ENCODE measurements at places on chromosomes 5 and 9.
A peak's percentile ranks its signal among the peaks of the same experiment; 100 is the strongest.

GRCh38 chr5:28415791-28416443, 1377.5 kb upstream of the CDH9 start:
- DNase-seq: no peak

GRCh38 chr5:173919443-173919842, 31.3 kb downstream of the CPEB4 start:
- no peak for DNase-seq

DNA sequence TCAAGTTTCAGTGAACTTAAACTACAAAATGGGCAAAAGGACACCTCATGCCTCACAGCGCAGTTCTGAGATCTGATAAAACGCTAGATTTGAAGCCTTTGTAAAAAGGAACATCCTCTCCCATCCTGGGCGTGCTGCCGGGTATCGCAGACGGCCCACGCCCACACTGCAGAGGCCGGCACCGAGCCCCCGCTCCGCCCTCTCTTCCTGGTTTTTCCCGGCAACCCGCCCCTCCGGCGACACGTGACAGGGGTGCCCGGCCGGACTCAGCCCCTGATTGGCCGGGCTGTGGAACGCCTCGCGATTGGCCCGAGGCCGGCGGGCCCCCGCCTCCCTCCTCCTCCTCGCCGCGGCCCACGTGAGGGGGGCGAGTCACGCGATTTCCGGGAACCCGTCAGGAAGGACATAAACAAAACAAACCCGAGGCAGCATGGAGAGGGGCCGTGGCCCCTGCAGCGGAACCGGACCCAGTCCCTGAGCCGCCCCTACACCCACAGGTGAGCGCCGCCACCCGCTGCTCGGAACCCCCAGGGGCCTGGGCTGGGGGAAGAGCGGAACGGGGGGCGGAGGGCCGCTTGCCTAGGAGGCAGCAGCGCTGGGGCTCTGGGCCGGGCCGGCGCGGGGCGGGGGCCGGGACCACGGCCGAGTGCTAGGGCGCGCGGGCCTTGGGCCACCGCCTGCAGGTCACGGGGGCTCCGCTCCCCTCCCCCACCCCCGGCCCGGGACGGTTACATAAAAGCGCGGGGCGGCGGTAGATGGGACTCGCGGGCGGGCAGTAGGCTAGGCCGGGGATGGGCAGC, at the start of gene CREBRF:
TSS of gene CREBRF (plus strand) at position 370 of the 800 bp plus-strand sequence. CDS start 24,424 bp downstream, outside the sequence.
- DNase-seq: peak; percentile 92

DNA sequence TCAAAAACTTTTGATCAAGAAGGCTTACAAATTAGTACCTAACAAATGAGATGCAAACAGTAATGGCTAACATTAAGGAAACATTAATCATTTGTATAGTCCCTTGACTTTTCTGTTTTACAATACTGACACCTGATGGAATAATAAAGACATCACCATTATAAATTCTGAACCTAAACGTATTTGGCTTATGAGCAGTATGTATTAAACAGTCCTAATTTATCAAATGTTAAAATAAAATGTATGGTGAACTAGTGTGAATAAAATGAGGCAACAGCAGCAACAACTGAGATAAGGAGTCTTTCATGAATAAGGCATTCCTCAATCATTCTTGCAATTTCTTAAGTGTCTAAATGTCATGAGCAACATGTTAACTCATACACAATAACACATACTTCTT, 6.0 kb downstream of the PUM3 start:
- DNase-seq: no peak

DNA sequence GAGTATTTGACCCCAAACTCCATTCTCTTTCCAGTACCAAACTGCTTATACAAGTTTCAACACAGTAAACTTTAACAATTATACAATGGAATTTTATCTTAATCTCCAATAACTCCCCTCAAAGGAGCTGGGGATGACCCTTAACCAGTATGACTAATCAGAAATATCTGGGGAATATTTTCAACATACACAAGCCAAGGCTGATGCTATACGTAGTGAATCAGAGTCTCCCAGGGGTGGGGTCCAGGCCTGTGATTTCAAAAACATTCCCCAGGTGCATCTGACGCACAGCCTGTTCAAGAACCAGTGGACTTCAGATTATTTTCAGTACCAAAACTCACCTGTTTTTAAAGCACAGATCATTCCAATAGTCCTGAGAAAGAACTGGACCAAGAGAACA, 11.8 kb upstream of the SEMA5A start:
- no peak for DNase-seq

DNA sequence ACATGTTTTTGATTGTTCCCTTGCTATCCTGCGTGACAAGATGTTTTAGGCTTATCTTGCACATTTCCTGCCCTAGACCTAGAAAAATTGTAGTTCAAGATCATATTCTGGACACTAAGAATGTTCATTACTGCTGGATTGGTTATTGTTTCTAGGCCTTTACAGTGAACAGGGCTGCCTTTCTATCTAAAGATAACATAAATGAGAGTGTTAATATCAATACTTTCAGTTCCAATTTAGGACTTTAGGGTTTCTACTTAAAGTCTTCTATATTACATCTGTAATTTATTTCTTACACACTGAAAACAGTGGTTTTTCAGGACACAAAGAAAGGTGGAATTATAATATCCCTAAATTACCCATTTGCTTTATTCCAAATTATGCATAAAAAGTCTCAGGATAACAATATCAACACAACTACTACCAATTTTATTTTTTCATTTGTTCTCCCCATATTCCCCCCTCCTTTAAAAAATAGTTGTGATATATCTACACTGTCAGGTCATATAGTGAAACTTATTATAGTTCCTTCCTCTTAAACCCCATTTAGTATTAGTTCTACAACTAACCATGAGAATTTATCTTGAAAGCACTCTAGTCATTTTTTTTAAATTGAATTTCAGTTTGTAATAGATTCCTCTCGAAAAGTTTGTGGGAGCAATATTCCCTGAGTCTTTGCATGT, 293.9 kb upstream of the RIOK2 start:
- DNase-seq: no peak

- DNase-seq: no peak
Measured at GRCh38 chr9:99905833-99906402, 536 bp upstream of the STX17 start.

DNA sequence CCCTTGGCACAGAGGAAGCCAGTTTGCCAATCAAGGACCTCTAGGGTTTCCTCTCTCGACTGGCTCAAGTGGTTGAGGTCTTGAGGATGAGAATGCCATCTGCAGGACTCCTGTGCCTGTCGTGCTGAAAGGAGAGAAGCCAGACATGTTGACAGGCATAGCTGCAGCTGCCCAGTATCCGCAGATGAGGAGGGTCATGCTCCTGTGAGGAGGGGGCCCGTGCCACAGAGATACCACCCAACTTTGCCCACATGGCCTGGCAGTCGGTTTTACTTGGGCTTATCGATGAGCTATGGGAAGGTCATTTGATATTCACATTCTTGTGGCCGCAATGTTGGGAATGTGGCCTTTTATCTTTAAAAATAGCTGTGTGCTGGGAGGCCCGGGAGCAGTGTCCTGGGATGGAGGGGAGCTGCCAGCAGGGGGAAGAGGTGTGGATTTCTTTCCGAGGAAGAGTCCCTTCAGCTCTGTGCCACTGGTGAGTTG, 17.4 kb downstream of the FRMPD1 start:
- DNase-seq: no peak

DNA sequence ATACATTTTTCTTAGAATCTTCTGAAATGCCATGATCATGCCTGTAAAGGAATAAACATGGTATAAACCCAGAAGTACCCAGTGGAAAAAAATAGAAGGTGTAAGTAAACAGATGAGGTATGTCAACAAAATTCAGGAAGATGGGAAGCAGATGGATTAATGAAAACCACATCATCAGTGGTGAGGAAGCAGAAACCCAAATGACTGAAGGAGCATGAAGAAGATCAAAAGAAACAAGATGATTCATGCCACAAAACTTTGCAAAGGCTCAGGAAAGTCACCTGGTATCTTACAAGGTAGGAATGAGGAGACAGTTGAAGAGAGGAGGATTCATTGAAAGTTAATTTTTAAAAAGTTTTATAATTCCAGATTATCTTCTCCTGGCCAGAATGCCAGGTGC, 132.8 kb upstream of the PAPPA start:
- DNase-seq: no peak

DNA sequence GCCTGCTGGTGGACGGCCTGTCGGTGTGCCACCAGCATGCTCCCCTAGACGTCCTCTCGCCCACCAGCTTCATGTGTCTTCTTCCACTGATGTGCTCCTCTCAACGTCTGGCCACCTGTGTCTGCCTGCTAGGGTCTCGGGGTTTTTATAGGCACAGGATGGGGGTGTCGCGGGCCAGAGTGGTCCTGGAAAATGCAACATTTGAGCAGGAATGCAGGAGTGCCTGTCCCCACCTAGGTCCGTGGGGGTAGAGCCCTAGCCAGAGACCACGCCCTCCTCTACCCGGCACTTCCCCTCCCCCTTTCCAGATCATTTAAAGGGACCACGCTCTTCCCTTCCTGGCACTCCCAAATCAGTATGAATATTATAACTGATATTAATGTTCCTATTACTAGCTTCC, 48.0 kb upstream of the OSMR start:
- no peak for DNase-seq

- DNase-seq: no peak
Measured at GRCh38 chr5:173498286-173498685, 118.2 kb downstream of the BOD1 start.

DNA sequence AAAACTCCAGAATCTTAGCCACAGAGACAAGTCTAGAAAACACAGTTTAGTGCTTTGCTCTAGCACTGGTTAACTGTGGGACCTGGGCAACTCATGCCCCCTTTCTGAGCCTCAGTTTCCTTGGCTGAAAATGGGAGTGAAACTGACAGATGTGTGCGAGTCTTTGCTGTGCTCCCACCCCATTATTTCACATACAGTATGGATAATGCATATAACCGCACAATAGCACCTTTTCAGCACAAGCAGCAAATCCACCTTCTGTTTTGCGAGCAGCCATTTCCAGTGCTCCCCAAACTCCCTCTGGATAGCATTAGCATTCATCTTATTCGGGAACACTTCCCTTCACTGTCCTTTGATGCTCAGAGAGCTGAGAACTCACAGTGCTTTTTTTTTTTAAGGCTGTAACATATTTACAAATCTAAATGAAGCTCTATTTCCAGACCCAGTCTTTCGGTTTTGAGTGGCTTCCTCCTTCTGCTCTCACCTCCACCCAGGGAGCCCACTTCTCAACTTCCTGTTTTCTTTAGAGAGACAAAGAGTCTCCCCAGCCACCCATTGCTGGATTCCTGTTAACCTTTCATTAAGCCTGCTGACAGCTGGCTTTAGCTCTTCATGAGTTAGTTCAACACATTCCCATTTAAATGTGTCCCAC, 49.2 kb downstream of the TIMD4 start:
- DNase-seq: no peak

DNA sequence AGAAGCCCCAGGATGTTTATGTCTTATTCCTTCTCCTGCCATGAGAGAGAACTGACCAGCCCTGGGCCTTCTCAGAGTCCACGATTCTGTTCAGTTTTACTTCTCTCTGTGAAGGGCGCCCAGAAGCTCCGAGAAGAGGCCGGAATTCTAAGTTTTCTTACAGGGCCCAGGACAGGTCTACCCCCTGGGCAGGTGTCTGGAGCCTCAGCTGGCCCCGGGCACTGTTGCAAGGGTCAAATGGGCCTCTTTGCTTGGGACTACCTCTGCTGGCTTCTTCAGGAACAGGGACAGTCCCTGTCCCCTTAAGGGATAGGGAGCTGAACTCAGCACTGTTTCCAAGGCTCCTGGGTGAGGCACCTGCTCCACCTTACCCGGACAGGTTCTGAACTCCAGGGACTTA, 55.0 kb downstream of the RASGEF1C start:
- DNase-seq: no peak

- DNase-seq: no peak
Measured at GRCh38 chr9:88889386-88889785, 101.9 kb upstream of the S1PR3 start.

- DNase-seq: no peak
Measured at GRCh38 chr5:10735569-10736276, 25.3 kb downstream of the DAP start.

- DNase-seq: no peak
Measured at GRCh38 chr5:59988396-59988795, 94.9 kb upstream of the PDE4D start.

GRCh38 chr9:117368684-117369230, 46.1 kb downstream of the ASTN2 start:
- no peak for DNase-seq

DNA sequence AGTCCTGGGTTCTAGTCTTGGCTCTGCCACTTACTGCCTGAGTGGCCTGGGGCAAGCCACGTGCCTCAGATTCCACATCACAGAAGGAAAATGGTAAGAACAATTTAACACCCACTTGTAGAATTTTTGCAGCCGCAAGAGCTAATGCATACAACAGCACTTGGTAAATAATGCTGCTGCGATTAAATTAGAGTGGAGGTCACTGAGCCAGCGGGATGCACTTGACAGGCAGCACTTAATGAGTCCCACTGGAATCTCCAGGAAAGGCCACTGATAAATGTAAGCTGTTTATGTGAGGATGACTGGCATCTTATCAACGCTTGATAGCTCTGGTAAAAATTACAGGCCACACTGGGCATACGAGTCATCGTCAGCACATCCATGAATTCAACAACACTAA, 59.4 kb upstream of the UBTD2 start:
- no peak for DNase-seq

GRCh38 chr9:18429070-18429469, 44.9 kb upstream of the ADAMTSL1 start:
- DNase-seq: no peak

- no peak for DNase-seq
Measured at GRCh38 chr5:171571663-171572062, 152.2 kb downstream of the FGF18 start.

- peak; percentile 12 for DNase-seq
Measured at GRCh38 chr5:137696481-137696880, 39.4 kb downstream of the KLHL3 start.

DNA sequence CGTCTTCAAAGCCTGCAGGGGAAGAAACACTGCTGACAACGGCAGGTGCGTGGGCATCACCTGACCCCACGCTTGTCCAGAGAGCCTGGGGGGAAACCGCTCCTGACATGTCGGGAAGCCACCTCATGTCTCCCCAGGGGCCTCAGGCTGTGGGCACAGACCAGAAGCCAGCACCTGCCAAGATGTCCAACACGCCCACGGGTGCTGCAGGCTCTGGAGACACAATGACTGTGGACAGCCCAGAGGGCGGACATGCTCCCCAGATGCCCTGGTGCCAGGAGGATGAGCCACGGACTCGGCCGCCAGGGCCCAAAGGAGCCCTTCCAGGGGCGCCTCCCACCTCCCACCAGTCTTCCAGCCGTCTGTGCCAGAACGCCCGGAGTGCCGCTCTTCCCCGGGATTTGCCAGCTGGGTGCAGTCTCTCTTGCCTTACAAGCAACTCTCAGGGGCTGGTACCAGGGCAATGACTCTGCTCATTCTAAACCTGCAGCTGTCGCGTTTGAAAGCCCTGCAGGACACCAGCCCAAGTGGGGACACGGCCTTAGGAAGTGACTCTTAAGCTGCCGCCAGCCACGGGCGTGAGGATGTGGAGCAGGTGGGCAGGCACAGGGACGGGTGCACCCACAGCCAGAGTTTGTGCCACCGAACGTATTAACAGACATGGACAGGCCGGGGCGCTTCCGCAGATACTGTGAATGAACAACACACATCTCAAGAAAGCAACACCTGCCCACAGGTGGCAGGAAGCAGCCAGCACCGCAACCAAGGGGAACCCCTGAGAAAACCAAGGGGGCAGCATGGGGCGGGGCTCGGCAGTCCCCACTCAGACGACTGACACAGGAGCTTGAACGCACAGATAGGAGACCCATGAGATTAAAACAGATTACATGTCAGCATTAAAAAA, 6.8 kb upstream of the LHX3 start:
- DNase-seq: no peak

All from activated CD4-positive, alpha-beta T cell treated with anti-CD3 and anti-CD28 coated beads for 24 hours (primary cell).